ENCODE measurements at places on chromosomes 16 and 17.

DNA sequence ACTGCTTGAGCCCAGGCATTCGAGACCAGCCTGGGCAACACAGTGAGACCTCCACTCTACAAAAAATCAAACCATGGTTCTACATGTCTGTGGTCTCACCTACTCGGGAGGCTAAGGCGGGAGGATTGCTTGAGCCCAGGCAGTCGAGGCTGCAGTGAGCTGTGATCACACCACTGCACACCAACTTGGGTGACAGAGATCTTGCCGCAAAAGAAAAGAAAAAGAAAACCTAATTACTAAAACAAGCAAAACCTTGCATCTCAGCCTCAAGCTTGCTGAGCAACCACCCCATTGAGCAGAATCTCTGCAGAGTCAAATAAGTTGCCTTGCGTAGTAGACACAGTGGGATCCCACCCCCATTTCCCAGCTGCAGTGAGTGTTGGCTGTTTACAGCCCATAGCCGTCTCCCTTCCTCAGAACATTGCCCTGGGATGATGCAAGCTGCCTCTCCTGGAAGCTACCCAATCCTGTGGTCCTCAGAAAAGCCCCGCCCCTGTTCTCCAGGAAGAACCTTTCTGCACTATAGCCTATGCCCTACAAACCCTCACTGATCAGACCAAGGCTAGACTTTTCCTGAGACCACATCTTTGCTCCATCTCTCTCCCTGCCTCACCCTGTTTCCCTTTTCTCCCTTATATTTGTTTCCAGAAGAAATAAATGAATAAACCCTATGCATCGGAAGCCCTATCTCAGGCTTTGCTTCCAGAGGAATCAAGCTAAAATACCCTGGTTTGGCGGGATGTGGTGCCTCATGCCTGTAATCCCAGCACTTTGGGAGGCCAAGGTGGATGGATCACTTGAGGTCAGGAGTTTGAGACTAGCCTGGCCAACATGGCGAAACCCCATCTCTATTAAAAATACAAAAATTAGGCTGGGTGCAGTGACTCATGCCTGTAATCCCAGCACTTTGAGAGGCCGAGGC lies 16.7 kb upstream of the ERN2 start:
- DNase-seq, result no peak

DNA sequence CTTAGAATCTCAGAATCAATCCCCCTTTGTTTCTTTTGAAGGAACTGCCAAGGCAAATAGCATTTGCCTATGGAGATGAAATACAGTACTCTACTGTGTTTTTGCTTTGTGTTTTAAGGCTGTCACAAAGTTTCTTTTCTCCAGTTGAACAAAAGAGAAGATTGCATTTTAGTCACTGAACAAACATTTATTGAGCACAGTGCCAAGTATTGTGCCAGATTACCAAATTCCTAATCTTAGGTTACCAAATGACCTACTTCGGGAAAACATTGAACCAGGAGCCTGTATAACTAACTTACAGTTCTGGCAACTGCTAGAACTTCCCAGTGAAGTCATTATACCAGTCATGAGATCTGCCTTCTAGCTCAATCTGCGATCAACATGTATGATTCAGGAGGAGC lies 3.0 kb upstream of the UBB start:
- DNase-seq, result no peak

DNA sequence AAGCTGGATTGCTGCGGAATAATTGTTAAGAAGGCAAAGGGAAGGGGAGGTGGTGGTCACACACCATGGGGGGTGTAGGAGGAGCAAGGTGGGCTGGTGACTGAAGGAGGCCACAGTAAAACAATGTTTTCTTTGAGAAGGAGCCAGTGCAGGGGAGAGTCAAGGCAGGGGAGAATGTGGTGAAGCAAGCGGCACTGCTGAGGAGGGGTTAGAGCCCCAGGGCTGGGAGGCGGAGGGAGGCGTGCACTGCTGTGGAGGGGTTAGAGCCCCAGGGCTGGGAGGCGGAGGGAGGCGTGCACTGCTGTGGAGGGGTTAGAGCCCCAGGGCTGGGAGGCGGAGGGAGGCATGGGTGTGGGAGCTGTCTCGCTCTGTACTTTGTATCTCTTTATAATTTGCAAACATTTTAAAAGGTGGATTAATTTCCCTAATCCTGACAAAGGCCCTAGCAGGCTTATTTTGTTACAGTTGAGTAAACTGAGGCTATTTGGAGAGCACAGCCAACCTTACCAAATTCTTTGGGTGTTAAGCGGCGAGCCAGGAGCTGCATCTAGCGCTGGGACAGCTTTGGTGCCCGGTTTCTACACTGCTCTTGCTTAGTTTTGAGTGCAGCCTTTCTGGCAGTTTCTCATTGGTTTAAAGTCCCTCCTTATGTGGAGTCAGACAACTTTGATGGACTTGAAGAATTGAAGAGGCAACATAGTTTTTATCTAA lies 20.9 kb downstream of the RPTOR start:
- DNase-seq, result no peak

- peak; percentile 68 for DNase-seq
These were observed 726 bp upstream of the SETD1A start for GRCh38 chr16:30956601-30957455.
